ENCODE measurements at places on chromosomes 13 and 19. TPM values are rescaled to one million over a fixed set of nuclear protein-coding genes. Genes with fewer than 3 reads are reported as not detected.

The URAD gene
- total RNA-seq: not detected

DNA sequence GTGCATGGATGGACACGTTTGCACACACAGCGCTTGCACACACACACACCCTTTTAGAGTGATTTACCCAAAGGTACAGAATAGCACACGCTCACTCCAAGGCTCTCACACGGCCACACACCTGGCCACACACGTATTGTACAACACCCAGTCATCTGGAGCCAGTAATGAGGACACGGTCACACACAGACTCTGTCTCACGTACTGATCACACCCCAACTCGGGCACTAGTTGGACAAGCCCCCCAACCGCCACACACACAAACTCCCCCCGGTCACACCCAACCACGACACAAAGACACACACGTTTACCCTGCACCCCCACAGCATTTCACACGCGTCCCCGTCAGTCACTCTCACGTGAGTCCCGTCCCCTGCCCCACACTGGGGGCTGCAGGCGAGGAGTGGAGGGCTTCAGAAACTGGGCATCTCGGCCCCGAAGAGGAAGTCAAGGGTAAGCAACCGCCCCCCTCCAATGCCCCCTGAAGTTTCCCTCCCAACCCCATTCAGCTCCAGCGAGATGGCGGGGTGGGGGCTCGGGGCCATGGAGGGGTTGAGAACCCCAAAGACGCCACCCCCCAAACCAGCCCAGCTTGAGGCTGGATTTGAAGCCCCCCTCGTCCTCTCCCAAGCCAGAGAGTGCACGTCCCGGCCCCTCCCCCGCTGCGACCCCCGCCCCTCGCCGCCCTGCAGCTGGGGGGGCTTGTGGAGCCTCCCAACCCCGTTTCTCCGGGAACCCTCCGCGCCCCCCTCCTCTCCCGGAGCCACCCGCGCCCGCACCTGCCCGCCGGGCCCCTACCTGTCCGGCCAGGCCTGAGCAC, 599 bp downstream of the OLFM2 start:
- DNase-seq: no peak

DNA sequence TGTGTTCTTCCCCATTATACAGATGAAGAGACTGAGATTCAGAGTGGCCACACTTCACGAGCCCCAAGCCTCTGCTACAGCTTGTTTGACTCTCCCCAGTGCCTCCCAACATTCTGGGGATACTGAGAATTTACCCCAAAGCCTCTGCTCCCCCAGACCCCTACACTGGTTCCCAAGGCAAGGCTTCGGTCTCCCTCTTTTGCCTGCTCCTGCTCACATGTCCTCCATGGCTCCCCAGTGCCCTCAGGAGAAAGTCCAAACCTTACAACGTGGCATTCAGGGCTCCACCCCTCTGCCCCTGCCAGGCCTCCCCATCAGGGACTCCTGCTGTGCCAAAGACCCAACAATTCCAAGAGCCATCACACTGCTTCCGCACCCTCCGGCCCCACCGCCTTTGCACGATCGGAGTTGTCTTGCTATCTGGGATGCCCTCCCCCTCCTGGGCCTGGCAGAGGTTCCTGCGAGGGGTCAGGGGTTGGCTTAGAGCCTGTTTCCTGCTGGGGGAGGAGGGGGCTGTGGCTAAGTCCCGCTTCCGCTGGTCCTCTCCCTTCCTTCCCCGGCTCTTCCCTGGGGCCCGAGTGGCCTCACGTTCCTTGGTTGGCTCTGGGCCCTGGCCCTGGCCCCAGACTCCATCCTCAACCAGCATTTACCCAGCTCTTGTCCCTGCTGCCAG, 15.4 kb downstream of the GTPBP3 start:
- DNase-seq: no peak

DNA sequence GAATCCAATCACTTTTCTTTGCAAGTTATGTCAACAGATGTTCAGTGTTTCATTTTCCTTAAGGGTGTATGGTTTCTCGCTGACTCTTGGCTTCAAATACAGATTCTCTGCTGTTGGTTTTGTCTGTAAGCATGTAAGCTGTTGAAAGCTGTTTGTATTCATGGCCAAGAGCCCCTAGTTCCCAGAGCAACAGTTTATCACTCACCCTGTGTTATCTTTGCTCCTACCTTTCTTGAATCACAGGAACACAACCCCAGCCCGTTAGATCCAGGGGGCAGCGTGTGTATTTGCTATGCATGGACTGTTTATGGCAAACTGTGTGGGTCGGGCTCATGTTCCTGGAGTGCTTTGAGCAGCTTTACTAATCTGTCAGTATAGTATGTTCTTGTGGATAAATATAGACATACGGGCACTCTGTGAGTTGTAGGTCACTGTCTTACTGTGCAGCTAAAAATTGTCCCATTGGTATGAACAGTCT, 28.9 kb downstream of the FRY start:
- no peak for DNase-seq

- no peak for DNase-seq
Measured at GRCh38 chr19:16175954-16176353, 2.6 kb upstream of the CIB3 start.

The CCDC122 gene
- total RNA-seq: 1.5 TPM

- no peak for DNase-seq
Measured at GRCh38 chr13:98189841-98190505, 12.9 kb upstream of the RNF113B start.

- DNase-seq: no peak
Measured at GRCh38 chr13:92362717-92363116, 863.9 kb upstream of the GPC6 start.

DNA sequence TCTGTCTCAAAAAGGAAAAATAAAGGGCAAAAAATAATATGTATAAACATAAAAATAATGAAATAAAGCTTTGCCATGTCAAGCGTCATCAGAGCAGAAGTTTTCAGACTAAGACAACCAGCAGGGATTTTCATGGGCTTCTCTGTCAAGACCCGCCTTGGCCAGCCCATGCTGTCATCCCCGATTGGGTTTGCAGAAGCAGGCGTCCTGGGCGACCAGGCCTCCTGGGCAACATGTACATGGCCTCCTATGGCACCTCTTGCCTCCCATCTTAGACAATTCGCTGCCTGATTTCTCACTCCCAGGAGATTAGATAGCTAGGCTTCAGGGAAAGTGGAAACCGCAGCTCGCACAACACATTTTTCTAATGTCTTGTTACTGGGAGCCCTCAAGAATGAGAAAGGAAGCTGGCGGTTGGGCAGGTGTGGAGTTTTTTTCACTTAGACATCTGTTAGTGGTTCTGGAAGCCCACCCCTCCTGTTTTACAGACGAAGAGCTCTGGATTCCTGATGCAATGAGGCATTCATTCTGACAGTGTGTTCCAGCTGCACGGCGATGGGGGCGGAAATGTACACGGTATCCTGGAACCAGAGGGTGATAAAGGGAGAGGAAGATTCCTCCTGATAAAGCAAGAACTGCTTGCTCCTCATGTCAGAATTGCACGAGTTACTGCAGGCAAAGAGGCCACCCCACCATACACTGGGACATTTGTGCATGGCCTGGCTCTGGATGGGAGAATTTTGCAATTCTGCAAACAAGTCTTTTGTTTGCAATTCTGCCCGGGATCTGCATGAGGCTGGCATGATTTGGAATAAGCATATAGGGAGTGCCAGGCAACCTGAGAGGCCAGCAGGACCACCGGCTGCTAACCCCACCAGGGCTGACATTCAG, 47.4 kb upstream of the KATNAL1 start:
- no peak for DNase-seq

DNA sequence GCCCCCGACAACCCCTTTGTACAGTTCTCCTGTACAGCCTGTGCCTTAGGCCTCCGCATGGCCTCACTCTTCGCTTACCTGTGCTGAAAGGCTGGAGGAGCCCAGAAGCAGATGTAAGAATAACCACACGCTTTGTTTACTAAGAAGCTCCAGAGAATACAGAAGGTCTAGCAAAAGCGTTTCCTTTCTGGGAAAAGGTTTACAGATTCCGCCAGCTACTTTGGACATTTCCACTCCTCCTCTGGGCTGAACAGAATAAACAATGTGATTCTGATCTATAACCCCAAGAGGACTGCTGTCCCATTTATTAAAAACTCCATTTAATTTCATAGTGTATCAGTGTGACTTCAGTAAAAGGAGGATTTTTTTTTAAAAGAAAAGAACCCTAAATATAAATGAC, 339.2 kb downstream of the DNAJC15 start:
- no peak for DNase-seq

DNA sequence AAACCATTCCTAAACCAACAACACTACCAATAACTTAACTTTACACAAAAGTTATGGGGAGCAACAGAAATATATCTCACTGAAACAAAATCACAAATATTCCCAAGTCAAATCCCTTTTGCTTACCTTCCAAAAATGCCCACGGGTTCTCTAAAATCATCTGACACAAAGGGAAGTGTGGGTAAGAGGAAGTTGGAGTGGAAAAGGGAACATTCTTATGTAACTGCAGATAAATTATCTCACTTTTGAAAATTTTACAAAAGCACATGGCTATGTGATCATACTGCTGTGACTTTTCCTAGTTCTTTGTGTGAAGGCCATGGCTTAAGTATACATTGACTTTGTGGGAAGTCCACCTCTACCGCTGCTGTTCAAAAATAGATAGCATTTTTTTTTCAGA, 350.5 kb downstream of the GPC6 start:
- no peak for DNase-seq

- DNase-seq: no peak
Measured at GRCh38 chr19:954672-955494, 29.0 kb downstream of the ARID3A start.

The TSHZ3 gene
- total RNA-seq: 2.5 TPM

DNA sequence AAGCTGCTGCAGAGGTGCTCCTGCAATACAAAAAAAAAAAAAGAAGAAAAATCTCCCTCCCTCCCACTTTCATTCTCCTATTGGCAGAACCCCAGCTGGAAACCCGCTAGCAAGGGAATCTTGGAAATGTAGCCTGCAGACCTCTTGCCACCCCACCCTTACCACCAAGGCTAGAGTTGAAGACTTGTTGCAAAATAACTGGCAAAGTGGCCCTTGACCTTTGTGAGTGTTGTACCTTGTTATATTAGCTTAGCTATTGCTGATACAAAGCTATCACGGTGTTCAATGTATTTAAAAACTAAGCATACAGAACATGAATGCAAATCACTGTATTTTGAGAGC, 57.5 kb upstream of the KCTD4 start:
- DNase-seq: no peak

The IQCN gene
- total RNA-seq: 26.5 TPM

- DNase-seq: no peak
Measured at GRCh38 chr19:2983351-2984214, 6.2 kb downstream of the TLE6 start.

The GNG7 gene
- 1.4 TPM for total RNA-seq

The OXGR1 gene
- total RNA-seq: not detected

DNA sequence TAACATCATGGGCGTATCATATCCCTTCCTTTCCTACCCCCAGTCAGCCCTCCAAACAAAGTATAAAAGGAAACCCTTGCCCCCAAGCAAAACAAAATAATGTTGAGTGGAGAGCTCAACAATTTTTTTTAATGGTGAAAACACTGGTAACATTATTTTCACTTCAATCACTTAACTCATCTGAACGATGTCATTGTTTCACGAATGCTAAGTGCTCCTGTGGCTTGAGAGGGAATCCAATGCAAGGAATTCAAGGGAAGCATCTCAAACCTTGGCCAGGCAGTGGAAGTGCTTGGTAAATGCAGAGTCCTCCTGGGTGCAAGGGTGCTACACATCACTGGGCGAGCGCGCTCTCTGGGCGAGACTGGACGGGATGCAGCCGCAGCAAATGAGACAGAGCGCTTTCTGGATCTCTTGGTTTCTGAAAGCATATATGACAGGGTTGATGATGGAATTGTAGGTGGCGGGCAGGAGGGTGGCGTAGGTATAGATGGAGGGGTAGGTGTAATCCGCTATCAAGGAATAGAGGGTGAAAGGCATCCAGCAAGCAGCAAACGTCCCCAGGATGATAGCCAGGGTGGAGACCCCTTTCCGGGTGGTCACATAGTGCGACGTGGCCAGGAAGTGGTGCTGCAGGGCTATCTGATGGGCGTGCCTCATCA, 2.0 kb downstream of the GPR12 start:
- DNase-seq: no peak

GRCh38 chr13:30696278-30697176, 38.8 kb upstream of the ALOX5AP start:
- DNase-seq: no peak

Data from CD4-positive, CD25-positive, alpha-beta regulatory T cell (primary cell).